ENCODE measurements at places on chromosomes 2 and 18.

DNA sequence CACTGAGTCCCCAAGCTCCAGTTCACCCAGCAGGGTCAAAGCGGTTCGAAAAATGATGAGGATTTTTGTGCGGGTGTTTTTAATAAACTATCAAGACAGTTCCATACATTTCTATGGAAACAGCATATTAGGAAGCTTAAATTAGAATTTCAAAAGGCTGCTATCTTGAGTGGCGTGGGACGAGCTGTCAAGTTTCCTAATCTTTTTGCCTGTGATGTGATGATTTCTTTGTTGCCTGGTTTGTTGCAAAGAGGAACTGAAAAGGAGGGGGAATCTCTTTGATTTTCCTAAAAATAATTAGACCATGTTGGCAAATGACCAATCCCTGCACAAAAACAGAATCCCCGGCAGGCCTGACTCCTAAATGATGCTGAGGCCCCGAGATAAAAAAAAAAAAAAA lies 66.1 kb upstream of the ATG16L1 start:
- no peak for DNase-seq

GRCh38 chr18:33841221-33841967 lies 263.4 kb downstream of the ASXL3 start:
- no peak for DNase-seq

GRCh38 chr2:197075281-197075680 lies 148.8 kb upstream of the PGAP1 start:
- DNase-seq, result no peak

DNA sequence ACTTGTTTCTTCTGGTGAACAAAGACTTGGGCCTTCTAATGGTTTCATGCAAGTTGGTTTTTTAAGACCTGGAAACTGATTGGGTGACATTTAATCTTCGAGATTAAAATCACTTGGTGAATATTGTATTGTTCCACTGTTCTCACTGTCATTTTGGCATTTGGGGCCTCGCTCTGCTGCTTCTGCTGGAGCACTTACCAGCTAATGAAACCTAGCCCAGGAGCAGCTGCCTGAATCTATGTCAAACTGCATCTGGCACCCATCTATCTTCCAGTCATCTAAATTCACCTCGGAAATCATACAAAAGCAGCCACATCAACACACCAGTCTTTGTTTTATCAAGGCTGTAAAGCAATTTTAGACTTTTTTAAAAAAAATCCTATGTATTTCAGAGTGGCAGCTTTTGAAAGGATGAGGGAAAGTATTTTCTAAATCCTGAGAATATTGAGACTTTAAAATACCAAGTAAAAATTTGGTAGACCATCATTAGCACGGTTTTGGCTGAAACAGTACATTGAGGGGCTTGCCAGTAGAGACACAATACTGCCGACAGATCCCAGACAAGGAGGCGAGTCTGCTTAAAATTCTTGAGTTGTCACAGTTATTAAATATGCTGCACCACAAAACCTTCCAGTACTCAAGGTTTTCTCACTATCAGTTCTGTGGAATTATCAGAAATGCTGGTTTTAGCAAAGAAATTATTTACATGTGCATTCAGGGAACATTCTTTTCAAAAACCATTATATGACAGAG lies 26.1 kb upstream of the SERTAD2 start:
- DNase-seq, result no peak

DNA sequence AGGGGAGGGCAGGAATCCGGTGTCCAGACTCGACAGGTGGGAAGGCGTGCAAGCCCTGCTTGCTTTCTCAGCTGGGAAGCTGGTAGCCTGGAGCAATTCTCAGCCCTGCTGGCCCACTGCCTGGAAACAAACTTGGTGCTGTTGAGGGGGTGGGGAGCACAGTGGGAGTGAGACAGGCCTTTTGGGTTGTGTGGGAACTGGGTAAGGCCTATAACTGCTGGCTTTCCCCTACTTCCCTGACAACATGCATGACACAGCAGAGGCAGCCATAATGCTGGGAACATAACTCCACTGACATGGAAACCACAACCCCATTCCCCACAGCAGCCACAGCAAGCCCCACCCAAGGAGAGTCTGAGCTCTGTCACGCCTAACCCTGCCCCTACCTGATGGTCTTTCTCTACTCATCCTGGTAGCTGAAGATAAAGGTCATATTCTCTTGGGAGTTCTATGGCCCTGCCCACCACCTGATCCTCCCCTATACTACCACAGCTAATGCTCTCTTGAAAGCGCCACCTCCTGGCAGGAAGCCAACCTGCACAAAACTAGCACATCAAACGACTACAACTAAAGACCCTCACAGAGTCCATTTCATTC lies 122.9 kb upstream of the ACVR1C start:
- no peak for DNase-seq

DNA sequence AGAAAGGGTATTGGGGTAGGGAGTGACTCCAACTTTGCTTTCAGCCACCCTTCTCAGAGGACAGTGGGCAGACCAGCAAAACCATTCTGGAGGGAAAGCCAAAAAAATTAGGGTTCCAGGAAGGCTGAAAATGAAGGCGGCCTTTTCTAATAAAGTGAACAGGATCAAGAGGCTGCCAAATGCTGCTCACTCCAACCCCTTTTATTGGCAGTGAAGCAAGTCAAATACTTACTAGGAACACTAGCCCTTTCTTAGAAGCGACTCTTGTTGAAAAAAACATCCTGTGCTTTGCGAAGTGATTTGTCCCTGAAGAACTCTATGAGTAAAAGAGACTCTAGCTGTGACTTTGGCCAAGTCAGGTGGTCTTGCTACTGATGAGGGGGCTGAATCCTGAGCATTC lies 83.6 kb upstream of the CYP1B1 start:
- DNase-seq, result no peak

- DNase-seq, result no peak
These were observed 85.6 kb upstream of the TAF1B start for GRCh38 chr2:9757501-9758264.

GRCh38 chr2:163717515-163717914 lies 18.3 kb downstream of the FIGN start:
- DNase-seq, result no peak

- no peak for DNase-seq
These were observed 28.7 kb upstream of the LRRC30 start for GRCh38 chr18:7202169-7202568.

DNA sequence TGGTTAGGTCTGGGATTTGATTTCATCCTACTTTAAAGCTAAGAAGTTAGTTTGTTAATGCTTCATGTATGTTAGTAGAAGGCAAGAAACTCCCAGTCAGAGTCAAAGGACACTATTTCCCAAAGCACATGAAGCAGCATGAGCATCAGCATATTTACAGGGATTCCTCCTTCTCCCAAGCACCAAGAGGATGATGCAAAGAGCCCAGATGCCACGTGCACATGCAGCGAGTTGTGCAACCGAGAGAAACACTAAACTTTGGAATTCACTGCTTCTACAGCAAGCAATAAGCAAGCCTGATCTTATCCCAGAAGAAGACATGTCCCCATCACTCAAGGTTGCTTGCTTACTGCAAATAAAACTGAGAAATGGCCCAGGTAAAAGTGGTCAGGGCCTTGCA lies 32.5 kb downstream of the CPO start:
- DNase-seq, result no peak

GRCh38 chr2:10599921-10600320 lies 89.9 kb downstream of the NOL10 start:
- no peak for DNase-seq

GRCh38 chr18:3645384-3646156 lies 195.6 kb downstream of the TGIF1 start:
- no peak for DNase-seq

DNA sequence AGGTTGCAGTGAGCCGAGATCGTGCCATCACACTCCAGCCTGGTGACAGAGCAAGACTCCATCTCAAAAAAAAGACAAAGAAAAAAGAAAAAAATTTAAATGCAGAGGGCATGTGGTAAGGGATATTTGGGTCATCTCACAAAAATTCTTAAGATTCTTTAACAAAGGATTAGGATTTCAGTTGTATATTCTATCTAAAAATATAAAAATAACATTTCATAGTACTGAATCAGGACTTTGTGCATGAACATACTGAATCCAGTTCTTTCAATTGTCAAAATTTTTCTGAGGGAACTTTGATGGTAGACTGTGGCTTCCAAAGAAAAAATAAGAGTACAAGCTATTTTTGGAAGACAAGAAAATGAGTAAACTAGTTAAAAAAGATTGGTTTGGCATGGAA lies 6.5 kb upstream of the PPP3R1 start:
- DNase-seq, result no peak

DNA sequence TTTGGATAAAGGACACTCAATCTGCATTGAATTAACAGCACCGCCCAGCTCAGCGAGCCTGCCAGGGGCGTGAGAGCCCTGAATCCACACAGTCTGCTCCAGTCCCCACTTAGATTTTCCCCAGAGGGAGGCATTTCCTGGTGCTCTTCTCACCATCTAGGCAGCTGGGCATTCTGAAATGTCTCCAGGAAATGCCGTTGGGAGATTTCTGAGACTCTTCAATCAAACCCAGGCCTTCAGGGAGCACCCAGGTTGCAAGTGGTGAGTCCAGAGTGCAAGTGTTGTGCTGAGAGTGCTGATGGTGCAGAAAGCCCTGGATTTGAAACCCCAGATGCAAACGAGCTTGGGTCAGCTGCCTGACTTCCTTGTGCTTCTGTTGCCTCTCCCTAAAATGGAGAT lies 23.4 kb upstream of the TMEM37 start:
- no peak for DNase-seq

GRCh38 chr2:238803996-238804870 lies 43.7 kb upstream of the TWIST2 start:
- DNase-seq, result no peak

DNA sequence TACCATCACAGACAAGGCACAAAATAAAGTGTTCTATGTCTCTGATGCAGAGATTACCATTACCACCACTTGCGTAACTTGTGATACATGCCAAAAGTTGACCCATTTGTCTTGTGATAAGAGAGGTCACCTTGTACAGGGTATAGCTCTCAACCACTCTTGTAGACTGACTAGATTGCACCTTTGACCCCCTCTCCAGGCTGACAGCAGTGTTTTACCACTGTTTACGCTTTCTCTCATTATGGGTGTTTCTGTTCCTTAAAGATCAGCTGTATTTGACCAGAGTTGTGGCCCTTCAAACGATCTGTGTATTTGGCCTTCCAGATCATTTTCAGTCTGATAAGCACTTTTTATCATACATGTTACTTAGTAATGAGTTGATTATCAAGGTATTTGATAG lies 215.7 kb upstream of the HNMT start:
- no peak for DNase-seq

DNA sequence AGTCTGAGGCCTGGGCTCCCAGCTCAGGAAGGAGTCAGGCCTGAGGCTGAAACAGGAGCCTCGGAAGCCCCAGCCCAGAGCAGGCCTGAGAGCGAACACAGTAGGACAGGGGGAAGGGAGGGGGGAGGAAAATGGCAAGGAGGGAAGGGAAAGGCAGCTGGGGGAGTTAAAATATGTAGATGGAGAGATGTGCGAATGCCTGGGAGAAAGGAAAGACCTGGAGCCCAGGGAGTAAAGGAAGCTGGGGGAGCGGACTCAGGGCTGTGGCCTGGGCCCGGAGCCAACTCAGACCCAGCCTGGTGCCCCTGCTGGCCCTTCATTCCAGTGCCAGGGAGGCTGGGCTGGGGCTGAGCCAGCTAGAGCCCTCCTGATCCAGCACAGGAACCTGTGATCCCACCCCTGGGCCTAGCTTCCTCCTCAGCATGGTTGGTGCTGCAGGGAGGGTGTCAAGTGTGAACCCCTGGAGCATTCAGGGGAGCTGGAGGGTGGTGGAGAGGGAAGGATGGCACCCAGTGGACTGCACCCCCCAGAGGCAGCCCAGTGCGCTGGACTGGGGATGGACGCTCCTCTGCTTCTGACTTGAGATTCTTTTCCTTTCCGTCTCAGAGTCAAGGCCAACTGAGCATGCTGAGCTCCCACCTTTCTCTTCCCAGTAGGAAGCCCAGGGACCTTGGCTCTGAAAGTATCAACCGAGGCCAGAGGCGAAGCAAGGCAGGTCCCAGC lies 46.3 kb downstream of the EMX1 start:
- DNase-seq, result no peak

- DNase-seq, result no peak
These were observed 11.2 kb upstream of the CXXC1 start for GRCh38 chr18:50298443-50299284.

GRCh38 chr2:239726091-239726591 lies 299.0 kb downstream of the NDUFA10 start:
- no peak for DNase-seq

- no peak for DNase-seq
These were observed 2.3 kb upstream of the HPCAL1 start for GRCh38 chr2:10300328-10300920.

DNA sequence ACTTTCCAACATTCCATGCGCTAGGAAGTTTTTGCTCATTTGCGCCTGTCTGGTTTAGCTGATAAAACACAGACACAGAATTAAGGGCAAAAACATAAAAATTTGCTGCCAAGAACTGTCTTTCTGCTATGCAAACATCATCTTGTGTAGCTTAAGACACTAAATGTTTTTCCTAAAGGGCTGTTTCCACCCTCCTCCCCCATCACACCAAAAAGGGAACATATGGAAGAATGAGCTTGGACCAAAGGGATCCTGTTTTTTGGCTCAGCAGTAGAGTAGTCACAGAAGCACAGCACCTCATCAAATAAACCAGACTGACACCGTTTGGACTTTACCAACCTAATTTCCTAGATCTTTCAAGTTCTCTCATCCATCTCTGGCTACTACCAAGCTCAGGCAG lies 210.1 kb downstream of the ZNF521 start:
- DNase-seq, result no peak

- DNase-seq, result no peak
These were observed 292.4 kb upstream of the ZEB2 start for GRCh38 chr2:144812288-144812687.

DNA sequence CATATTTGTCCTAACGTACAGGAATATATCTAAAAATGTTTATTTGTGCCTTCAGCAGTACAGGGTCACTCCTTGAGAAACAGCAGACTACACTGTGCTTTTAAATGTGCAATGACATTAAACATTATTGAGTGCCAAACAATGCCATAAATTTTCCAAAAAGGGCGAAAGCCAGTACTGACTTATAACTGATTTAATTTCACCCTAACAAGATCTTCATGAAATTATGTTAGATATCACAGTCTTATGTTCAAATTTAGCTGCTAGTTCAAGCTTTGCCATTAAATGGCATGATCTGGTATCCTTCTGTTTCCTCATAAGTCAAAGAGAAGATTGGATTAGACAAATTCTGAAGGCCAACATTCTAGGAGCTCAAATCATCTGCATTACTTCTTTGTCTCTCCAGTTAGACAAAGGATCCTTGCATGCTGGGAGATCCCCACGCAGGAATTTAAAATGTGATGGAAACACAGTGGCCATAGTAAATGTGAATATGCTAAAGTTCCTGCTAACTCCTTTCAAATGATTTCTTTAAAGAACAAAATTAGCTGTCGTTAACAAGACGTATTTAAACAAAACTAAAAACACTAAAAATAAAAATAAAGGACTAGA lies 129.3 kb upstream of the STON1 start:
- no peak for DNase-seq

DNA sequence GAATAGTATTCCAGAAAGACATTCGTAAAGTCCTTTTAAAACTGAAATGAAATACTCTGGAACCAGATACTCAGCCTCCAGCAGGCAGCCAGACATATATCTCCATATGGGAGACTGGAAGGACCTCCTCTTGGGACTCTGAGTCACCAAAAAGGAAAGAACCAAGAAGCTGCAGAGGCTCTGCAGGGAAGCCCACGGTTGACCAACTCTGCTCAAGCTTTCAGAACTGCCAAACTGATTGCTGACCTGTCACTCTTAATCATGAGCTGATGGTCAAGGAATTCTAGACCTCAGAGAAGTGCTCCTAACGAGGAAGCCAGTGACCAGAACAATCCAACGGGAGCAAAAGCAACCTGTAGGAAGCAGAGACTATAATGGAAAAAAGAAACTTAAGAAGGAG lies 434.7 kb downstream of the EIPR1 start:
- no peak for DNase-seq

Data from stimulated activated CD4-positive, alpha-beta T cell treated with anti-CD3 and anti-CD28 coated beads, TNF-alpha, amount 100 ng/mL, for 24 hours (primary cell).